ENCODE measurements at places on chromosomes 16 and 17. TPM values are rescaled to one million over a fixed set of nuclear protein-coding genes. Genes with fewer than 3 reads are reported as not detected.

The AGRP gene
- not detected for total RNA-seq

The ZNRF1 gene
- 23.5 TPM for total RNA-seq

The GRB7 gene
- total RNA-seq = not detected

The MSI2 gene
- total RNA-seq = 30.9 TPM

The C16orf96 gene
- total RNA-seq = 0.10 TPM

The SECTM1 gene
- total RNA-seq = 14.5 TPM

The PYDC1 gene
- total RNA-seq = not detected

The ERN2 gene
- not detected for total RNA-seq

The UBE2I gene
- 68.0 TPM for total RNA-seq

The CDC6 gene
- total RNA-seq = 2.5 TPM

The KRT13 gene
- not detected for total RNA-seq

The CHST6 gene
- 0.86 TPM for total RNA-seq

The BFAR gene
- 45.4 TPM for total RNA-seq

The TBC1D3K gene
- not detected for total RNA-seq

The NOS2 gene
- total RNA-seq = 0.51 TPM

Data from posterior vena cava (tissue), 2 donors.